ENCODE measurements at places on chromosomes 2 and 18.

- DNase-seq = no peak
These were observed 336.5 kb downstream of the TNS1 start for GRCh38 chr2:217666338-217666737.

DNA sequence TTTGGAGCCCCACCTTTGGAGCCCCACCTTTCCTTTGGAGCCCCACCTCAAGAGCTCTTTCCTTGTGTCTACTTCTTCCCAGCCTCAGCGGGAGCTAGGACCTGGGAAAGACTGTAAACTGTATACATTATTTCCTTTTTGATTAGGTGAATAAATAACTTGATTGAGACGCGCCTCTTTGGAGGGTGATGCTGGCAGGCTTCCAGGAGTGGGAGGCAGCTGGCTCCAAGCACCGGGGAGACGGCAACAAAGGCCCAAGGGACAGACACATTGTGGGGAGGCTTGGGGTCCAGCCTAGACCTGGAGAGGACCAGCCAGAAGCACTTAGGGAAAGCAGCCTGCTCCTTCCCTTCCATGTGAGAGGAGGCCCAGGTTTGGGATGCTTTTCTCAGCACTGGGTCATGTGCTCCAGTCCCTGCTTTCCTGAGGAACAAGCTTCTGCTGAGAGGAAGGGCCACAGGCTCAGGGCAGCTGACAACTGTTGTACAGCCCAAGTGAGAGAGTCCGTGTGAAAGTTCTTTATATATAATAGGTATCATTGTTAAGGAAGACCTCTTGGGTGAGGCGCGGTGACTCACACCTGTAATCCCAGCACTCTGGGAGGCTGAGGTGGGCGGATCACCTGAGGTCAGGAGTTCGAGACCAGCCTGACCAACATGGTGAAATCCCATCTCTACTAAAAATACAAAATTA is 297.2 kb upstream of the SLC14A2 start:
- DNase-seq = no peak

DNA sequence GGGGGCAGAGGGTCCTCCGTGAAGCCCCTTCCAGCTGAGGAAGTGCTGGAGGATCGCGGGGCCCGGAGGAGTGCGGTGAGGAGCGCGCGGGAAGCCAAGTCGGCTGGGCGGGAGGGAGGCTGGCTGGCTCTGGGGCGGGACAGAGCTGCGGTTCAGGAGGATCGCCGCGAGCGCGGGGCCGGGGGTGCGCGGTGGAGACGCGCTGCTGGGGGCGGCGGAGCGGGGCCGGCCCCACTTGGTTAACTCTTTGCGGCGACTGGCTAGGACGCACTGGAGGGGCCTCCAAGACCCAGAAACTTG is 464 bp downstream of the CYBRD1 start:
- peak; percentile 27 for DNase-seq

GRCh38 chr2:12697617-12698016 is 19.1 kb upstream of the TRIB2 start:
- no peak for DNase-seq

GRCh38 chr2:80154231-80154915 is 150.2 kb downstream of the LRRTM1 start:
- DNase-seq = no peak

DNA sequence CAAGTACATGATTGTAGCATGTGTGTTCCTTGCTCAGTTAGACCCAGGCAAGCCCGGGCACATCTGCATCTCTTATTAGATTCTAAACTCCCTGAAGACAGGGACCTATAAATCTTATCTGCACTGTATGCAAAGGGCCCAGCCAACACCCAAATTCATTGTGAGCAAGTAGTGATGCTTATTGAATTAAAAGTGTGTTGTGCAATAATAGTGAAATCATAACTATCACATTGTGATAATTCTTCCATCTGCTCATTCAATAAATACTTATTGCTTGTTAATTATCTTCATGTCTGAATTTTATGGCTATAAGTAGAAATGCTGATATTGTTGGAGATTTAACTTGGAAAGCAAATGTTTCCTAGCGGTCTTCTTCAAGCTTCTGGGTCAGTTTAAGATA is 387.5 kb downstream of the SLC4A3 start:
- no peak for DNase-seq

- no peak for DNase-seq
These were observed 50.4 kb upstream of the CTIF start for GRCh38 chr18:48488388-48488850.

DNA sequence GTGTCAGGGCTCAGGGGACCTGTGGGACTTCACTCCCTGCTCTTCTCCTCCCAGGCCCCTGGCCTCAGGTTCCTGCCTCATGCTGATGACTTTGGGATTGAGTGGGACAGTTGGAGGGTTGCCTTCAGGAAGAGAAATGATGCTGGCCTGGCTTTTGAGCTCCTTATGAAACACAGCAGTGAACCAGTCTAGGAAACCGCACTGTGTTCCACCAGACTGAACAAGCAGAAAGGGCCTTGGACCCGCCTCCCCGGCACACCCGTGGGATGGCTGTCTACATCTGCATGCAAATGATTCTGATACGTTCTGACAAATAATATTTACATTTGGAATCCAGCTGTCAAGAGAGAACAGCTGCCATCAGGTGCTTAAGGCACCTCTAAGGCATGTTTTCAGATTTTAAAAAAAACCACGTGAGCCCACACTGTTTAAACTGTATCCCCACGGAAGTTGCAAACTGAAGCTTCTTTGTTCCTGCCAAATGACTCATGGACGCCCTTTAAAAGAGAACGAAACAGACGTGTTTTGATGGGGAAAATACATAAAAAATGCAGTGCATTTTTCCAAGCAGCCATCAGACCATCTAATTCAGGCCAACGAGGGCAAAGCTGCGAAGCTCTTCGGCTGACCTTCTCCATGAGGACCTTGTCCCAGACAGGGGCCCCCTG is 27.6 kb upstream of the ASAP2 start:
- no peak for DNase-seq

DNA sequence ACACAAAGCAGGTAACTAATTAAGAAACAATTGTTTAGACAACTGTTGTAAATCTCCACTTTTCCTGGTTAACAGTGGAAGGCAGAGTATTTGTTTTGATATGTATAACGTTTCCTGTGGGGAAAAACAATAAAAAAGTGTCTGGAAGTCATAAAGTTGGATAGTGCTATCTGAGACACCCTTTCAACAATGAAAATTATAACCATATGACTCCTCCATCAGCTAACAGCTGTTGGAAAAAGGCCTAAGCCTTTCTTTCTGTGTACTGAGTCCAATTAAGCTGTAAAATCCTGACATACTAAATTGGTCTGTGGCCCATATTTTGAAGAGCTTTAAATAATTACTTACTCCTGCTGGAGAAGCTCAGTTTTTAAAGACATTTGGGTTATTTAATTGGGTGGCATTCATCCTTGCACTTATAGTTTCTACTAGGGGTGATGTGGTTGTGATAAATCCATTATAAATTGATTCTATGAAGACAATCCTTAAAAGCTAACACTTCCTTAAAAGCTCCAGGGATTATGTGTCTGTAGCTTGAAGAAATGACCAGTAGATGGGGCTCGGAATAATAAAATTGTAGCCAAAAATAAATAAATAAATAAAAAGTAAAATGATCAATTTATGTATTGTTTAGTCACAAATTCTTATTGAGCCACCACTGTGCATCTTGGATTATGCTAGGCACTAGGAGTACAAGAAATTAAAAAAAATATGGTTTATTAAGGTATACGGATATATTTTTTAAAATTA is 698.1 kb upstream of the NXPH2 start:
- no peak for DNase-seq

GRCh38 chr2:178279142-178279541 is 84.8 kb downstream of the OSBPL6 start:
- DNase-seq = no peak

DNA sequence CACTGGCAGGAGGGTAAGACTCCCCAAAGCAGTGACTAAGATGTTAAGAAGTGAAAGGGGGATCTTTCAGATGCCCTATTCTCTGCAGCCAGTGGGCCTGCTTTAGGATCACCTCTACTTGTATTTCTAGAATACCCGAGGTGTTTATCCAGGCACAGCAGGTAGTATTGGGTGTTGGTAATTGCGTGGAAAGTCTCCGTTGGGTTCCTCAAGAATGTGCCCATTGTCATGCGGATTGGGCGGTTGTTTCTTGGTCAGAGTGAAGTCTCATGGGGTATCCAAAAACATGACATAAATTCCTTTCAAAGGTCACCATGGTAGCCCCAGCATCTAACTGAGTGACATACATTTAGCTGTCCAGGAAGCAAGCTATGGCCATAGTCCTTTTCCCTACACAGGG is 308.8 kb downstream of the RPIA start:
- DNase-seq = no peak

GRCh38 chr2:241926541-241927311 is 57.2 kb downstream of the RTP5 start:
- peak; percentile 45 for DNase-seq

DNA sequence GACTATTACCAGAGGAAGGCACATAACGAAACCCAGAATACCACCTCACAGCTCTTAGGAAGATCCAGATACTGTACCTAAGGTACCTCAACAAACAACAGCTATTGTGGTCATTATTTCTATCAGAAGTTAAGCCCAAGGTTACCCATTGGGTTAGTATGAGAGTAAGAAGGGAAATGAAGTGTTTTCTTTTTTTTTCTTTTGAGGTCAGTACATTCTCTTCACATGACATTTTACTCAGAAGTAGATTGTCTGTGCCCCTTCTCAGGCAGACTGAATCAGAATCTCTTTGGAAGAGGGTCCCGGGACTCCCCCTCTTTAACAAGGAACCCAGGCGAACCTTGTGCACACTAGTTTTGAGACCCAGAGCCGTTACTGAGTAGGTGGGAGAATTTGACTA is 233.7 kb upstream of the CXCR4 start:
- no peak for DNase-seq

DNA sequence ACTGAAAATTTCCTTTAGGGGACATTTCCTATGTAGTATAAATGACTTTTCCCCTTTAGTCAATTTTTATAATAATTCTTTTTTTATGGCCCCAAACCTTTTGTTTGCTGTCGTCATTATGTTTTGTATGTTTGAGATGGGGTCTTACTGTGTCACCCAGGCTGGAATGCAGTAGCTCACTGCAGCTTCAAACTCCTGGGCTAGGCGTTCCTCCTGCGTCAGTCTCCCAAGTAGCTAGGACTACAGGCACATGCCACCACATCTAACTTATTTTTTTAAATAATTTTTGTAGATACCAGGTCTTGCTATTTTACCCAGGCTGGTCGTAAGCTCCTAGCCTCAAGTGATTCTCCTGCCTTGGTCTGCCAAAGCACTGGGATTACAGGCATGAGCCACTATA is 30.8 kb upstream of the GALM start:
- no peak for DNase-seq

DNA sequence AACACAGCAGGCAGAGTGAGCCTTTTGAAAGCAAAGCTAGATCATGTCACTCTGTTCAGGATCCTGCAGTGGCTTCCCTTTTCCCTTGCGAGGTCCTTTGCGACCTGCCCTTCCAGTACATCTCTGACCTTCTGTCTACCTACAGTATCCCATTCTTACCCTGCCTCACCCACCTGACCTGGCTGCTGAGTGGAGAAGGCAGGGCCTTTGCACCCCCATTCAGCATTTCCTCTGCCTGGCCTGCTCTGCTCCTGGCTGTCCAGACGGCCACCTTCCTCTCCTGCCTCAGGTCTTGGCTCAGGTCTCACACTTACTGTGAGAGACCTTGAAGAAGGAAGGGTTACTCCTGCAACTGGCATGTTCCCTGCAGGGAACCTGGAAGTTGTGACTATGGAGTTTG is 77.4 kb downstream of the MAPRE2 start:
- no peak for DNase-seq

- DNase-seq = no peak
These were observed 43.3 kb upstream of the LCLAT1 start for GRCh38 chr2:30403592-30404312.

GRCh38 chr2:143070704-143071103 is 58.5 kb upstream of the ARHGAP15 start:
- DNase-seq = no peak

- no peak for DNase-seq
These were observed 1094.7 kb downstream of the BCL11A start for GRCh38 chr2:59458800-59459199.

- DNase-seq = peak; percentile 56
These were observed at the start of gene IAH1 for GRCh38 chr2:9474361-9475057. Gene IAH1, plus strand, starts transcription at chr2:9474551. Its CDS starts 16 bp downstream, at chr2:9474567.

GRCh38 chr2:52036024-52036423 is 1004.1 kb upstream of the NRXN1 start:
- DNase-seq = no peak

- DNase-seq = peak; percentile 36
These were observed 713 bp downstream of the ATOH8 start for GRCh38 chr2:85754313-85755095.

DNA sequence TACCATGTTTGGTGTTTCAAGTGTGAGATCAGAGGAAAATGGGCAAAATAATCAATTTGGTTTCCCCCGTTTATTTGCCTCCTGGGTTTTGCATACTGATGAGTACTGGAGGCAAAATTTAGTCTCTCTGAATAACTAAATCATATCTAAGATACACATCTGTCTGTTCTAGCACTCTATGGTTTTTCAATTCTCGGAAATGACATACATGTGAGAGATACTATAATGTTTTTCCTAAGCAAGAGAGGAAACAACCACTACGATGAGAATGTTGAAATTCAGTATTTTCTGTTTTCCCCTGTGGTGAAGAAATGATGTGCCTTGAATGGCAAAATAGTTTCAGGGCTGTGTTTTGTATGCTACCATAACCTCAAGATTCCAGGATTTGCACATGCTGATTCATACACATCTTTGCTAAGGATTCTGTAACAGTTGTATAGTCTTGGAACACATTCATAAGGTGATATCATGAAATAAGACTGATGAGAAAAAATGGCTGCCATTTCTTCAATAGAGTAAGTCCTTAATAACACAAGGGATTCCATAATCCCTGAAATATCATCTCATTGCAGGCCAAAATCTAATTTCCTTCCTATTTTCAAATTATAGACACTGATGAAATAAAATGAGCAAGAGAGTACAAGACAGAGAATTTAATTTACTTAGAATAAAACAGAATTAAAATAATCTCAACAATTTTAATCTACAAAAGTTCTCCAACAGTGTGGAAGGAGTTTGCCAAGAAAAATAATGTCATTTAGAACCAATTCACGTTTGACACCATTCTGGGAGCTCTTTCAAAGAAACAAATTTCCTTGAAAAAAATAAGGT is 316.6 kb downstream of the FIGN start:
- no peak for DNase-seq

DNA sequence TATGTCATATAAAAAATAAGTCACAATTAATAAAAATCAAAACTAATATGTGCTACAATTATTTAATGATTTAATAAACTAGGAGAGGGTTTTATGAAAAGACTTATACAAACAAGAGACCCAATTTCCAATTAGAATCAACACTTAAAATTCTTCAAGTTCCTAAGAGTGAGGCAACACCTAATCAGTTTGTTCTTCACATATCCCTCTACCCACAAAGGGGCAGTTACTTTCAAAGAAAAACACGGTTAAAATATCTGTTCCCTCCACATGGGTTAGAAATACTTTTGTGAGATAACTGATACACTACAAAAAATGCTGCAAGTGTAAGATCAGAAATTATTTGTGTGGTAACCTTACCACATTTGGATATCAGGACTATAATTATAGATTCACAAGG is 357.0 kb downstream of the ERBB4 start:
- no peak for DNase-seq

Measured in WERI-Rb-1 (cell line).